ENCODE measurements at places on chromosomes 12 and 14.

DNA sequence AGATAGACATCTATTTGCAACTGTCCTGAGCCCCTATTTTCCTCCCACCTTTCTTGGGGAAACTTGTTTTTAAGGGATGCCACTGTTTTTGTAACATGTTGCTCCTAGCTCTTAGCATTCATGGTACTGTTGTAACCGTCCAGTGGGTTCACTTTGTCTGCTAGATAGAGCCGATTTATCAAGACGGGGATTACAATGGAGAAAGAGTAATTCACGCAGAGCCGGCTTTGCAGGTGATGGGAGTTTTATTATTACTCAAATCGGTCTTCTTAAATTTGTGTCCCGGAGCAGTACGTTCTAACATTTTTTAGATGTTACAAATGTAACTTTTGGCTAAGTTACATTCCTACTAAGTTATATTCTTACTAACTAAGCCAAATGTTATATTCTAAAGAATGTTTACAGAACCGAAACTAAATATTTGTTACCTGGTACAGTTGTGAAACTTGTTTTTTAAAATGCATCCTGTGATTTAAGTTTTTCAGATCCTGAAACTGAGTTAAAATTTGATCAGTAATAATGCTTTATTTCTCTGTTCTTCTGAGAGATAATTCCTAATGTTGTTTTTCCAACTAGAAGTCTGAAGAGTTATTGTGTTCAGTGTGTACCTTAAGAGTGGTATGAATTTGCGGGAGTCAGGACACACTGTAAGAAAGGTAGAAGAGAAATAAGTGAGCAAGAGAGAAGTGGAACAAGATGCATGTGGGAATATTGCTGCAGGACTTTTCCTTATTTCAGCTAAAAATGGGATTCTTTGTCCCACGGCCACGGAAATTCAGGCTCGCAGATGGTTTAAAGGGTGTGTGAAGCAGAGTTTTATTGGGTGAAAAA, 20.6 kb upstream of the CLEC2D start:
- peak; percentile 30 for DNase-seq

DNA sequence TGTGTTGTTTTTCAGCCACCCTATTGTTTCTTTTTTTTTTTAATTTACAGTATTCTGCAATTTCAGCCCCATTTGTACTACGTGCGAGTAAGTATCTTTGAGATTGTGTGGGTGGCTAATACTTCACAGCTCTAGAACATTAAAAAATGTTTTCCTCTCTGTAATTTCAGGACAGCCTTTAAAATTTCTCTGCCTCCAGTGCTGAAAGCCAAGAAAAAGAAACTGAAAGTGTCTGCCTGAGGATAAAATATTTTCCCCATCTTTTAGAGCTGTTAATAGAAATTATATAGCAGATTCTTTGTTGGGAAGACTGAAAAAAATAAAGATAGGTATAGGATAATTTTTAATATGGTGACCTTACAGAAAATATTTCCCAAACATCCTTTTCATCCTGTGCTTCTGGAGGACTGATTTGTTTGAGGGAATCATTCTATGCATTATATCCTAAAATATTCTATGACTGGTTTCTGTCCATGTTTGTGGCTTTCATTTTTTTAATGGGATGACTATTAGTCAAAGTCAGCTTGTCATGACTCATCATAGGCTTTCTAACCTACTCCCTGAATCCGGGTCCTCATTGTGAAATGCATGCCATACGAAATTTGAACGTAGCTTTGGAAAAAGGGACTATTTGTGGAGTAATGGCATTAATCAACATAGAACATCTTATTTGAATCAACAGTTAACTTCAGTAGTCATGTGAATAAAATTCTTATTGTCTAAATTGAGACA, 10.8 kb upstream of the TCTN2 start:
- DNase-seq, result no peak

- DNase-seq, result no peak
Observed at GRCh38 chr12:68865399-68866164, 57.6 kb downstream of the MDM2 start.

DNA sequence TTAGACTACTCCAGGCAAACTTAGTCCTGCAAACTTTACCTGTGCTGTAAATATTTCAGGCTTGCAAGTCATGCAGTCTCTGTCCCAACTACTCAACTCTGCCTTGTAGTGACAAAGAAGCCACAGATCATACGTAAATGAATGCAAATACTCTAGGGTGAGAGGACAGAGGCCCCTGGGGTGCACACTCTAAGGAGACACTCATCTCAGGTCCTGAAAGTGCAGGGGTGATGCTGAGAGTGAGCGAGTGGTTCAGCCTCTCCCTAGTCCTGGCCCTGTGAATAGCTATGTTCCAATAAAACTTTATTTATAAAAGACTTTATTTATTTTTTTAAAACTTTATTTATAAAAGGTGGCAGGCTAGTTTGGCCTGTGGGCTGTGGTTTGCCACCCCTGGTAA, 34.9 kb downstream of the HCAR2 start:
- DNase-seq, result peak; percentile 18

GRCh38 chr14:75422169-75422568, 5.7 kb upstream of the JDP2 start:
- peak; percentile 64 for DNase-seq

DNA sequence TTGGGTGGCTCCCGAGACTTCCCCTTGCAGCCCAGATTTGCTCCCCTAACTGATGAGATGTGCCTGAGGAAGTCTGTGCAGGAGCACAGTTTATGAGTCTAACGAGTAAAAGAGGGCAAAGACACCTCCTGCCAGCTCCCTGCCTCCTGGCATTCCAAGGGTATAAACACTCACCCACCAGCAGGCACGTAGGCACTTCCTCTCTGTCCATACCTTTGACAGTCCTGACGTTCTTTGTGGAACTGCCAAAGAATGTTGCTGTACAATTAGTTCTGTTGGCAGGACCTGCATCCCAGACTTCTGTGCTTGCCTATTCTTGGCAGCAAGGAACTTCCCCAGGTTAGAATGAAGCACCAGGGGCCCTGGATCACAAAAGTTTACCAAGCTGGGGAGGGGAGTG, 889.3 kb downstream of the BCL11B start:
- DNase-seq, result no peak

- no peak for DNase-seq
Observed at GRCh38 chr12:58570411-58570810, 349.9 kb downstream of the LRIG3 start.

DNA sequence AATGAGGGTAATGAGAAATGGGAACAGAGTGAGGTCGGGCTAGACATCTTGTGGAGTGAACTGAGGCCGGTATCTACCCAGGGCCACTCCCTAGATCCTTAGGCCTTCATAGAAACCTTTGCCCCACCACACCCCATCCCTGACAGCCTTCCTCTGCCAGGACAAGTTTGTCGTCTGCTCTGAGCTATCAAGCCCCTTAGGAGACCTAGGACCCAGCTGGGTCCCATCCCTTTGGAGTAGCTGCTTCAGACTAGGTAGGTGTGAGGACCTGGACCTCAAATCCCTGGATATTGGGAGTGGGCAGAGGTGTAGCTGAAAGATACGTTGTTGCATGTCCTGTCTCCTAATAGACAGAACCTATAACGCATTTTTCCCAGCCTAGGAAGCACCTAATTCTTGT, at the start of gene TMEM253:
TMEM253 (plus strand) TSS at position 136 of the 400 bp plus-strand sequence. CDS start 278 bp downstream, outside the sequence.
- no peak for DNase-seq

- peak; percentile 35 for DNase-seq
Observed at GRCh38 chr14:94412671-94413638, 24.6 kb upstream of the SERPINA1 start.

DNA sequence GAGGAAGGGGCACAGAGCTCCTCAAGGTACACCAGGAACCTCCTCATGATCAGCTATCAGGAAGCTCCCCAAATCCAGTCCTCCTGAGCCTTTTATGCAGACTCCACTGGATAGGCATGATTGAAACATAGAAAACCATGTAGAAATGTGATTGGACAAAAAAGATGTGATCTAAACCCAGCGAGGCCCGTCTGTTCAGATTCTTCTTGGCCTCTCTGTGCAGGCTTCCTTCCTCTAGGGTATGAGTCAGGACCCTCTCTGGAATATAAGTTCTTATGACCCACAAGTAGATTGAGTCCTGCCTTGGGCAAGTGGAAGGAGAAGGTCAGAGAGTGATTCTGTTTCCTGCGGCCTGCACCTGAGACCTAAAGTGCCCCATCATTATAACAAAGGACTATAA, 166.3 kb downstream of the PHLDA1 start:
- DNase-seq, result no peak

DNA sequence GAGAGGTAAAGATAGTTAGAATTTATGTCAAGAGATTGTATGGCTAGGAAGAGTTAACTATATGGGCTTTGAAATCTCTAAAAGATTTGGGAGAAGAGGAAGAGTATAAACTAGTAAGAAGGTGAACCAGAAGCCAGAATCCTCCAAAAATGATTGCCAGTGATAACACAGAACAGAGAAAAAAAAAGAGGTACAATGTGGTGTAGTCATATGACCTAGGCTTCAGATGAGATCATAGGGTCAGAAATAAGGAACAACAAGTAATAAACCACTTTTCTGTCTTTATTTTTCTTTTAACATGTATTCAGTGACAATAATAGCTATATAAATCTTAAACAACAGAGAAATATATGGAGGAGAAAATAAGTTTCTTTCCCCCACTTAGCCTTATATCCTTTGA, 2.0 kb upstream of the NECAP1 start:
- no peak for DNase-seq

DNA sequence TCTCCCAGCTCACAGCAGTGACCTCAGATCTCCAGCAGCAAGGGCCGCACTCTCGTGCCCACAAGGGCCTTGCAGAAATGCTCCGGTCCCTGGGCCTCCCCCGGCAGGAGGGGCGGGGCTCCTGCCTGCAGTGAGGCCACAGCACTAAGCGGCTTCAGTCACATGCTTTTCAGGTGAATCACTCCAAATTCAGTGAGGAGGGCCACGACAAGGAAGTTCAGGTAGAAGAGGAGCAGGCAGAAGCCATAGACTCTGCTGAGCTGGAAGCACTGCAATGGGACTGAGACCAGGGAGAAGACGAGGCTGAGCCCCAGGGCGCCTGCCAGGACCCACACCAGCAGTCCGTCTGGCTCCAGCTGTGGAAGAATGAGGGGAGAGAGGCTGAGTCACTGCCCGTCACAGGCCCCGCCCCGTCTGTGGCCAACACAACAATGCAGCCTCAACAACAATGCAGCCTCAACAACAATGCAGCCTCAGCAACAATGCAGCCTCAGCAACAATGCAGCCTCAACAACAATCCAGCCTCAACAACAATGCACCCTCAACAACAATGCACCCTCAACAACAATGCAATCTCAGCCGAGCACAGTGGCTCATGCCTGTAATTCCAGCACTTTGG, 35.2 kb downstream of the SLC8B1 start:
- DNase-seq, result no peak

DNA sequence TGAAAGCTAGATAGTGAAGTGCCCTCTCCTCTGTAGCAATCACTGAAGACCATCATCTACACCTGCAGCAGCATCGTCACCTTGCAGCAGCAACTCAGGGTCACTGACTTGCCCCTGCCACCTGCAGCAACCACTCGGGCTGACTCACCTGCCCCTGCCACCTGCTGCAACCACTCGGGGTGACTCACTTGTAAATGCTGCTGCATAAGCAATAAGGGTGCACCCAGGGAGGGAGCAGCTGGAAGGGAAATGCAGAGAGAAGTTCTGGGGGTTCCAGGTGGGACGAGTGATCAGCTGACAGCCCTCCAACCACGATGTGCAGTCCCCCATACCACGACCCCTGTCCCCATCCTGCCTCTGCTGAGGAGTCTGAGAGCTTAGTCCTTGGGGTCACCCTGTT, 357.1 kb upstream of the SFSWAP start:
- no peak for DNase-seq

DNA sequence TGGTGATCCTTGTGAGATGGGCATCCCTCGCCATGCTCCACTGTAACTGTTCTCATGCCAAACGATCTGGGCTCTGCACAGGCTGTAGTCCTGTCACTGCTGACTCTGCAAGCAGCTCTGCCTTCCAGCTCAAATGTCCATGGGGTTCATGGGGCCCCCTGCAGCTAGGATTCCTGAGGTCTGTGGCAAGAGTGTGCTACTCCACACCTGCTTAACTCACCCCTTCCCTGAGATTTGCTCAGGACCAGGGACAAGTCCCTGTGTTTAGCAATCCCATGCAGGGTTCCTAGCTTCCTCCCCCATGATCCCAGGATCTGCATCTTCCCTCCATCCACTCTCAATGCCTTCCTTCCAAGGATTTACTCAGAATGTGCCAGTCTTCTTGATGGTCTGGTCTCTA, 241.0 kb downstream of the ASCL1 start:
- no peak for DNase-seq

GRCh38 chr12:32877601-32878459, 18.7 kb downstream of the PKP2 start:
- no peak for DNase-seq

DNA sequence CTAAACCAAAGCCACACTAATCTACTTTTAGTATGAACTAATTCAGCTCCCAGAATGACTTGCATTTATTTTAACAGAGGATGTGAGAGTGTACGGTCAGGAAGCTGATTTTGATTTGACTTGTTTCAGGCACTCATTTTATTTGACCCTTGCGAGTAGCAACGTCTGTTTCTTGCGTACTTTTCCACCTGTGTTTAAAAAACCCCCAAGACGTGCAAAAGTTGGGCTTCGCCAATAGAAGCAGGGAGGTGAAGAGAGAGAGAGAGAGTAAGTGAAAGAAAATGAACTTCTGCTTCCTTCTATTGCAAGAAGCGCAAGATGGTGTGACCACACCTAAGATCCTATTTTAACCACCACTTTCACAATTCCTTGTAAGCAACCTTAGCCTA, 6.7 kb upstream of the SLC15A4 start:
- no peak for DNase-seq

- DNase-seq, result peak; percentile 38
Observed at GRCh38 chr14:95535226-95536021, 574 bp downstream of the GLRX5 start.

GRCh38 chr14:71430321-71430677, 501.9 kb upstream of the RGS6 start:
- no peak for DNase-seq

DNA sequence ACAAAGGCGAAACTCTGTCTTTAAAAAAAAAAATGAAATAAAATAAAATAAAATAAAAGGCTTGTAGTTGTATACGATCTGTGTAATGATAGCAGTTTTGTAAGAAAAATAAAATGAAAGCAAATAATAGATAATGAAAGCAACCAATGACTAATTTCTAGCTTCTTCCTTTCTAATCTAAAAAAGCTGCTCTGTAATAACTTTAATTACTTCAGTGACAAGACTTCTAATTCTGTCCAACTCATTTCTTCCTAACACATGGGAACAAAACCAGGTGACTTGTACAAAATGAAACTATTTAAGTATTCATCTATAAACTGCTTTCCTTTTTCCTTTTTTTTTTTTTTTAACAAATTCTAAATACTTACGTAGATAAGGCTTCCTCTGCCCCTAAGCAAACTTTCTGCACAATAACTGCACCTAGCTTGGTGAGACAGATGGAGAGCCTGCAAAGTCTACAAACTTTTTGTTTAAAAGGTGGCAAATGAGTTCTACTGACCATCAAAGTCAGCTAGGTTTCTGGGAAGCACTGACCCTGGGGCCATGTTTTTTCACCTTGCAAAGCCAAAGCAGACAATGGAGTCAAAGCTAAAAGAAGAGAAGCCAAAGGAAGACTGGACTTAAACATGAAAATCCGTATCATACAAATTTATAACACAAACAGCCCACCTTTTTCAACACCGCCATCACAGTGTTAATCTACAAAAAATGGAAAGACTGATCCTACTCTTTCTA, 28.2 kb downstream of the DENND5B start:
- no peak for DNase-seq

Measured in activated CD4-positive, alpha-beta T cell treated with anti-CD3 and anti-CD28 coated beads for 36 hours (primary cell).